SW 1271 (cell line): ENCODE measurements at places on chromosomes 6 and 20.

- DNase-seq = no peak
These were observed 163.9 kb upstream of the TFAP2D start for GRCh38 chr6:50549475-50549874.

- no peak for DNase-seq
These were observed 21.9 kb upstream of the TAF8 start for GRCh38 chr6:42028234-42029061.

DNA sequence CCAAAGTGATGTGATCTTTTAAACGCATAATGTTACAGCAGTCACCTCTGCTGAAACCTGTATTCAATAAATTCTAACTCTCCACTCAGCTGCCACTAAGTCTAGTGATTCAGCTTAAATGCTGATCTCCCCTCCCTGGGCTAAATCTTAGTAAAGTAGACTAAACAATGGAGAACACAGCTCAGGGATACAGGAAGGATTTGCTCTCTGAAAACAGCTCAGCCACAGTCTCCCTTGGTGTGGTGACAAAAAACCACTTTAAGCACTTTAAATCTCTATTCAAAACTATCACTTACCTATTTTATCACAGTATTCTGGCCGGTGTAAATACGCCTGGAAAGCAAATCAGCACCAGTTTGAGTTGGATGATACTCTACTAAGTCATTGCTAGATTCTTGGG, 130.6 kb downstream of the RFX6 start:
- no peak for DNase-seq

DNA sequence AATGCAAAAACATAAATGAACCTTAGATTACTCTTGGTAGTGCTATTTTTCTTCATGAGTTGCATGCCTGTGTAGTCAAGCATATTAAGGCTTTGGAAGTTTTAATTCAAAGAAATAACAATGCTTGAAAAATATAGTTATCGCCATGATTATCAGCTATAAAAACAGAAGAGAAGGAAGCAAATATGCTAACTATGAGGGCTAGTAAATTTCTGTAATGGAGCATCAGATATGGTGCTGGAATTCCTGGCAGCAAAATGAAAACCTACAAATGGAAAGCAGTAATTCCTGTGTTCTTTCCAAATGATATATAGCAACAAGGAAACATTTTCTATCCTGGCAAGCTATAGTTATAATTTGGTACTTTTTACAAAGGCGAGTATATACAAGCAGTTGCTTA, 29.7 kb downstream of the DOP1A start:
- DNase-seq = no peak

- no peak for DNase-seq
These were observed 196.5 kb upstream of the THBS2 start for GRCh38 chr6:169450097-169450496.

DNA sequence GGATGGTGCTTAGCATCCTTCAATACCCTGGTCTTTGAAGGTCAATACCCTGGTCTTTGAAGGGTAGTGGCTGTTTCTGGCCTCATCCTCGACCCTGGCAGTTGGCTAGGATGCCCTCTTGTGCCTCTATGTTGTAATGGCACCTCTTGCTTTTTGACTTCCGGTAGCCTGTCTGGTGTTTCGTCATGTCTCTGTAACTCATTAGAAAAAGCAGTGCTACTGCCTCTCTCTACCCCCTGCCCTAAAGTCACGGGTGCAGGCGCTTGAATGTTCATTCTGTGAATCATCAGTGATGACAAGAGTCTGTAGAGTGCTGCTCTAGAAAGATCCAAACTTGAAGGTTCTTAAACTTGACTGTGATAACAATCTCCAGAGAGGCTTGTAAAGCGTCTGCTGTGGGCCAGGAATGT, 28.3 kb downstream of the RSPO4 start:
- DNase-seq = no peak

- no peak for DNase-seq
These were observed 230.2 kb upstream of the PLN start for GRCh38 chr6:118317581-118318563.

- no peak for DNase-seq
These were observed 37.4 kb upstream of the BCAS1 start for GRCh38 chr20:54107600-54108325.

GRCh38 chr6:71585472-71585871, 296.9 kb downstream of the OGFRL1 start:
- DNase-seq = no peak

DNA sequence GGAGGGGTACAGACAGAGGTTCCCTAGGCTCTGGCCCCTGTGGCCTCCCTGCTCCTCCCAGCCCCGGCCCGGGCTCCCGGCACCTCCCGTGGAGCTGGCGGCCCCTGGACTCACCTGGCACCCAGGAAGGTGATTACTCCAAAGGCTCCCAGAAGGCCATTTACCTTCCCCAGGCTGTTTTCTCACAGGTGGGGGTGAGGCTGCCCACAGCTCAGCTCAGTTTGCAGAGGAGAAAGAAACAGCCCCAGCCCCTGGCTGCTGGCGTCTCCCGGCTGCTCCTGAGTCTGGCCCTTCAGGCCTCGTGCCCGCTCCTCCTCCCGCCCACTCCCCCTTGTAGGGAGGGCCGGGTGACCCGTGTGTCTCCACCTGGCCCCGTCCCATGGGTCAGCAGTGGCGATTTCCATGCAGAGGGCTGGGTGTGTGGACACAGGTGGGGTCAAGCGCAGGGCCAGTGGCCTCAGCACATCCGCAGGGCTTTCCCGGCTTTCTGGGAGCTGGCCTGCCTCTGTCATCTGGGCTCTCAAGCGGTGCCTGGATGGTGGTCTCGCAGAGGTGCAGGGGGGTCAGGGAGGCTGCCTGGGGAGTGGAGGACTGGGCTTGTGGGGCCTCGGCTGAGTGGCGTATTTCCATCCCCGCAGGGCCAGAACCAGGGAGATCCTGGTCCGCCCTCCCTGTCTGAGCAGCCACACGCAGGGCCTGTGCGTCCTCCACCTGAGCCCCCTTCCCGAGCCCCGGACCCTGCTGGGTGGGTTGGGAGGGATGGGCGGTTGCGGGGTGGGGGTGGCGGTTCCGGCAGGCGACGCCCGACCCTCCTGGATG, 20.2 kb upstream of the GATA5 start:
- DNase-seq = no peak

GRCh38 chr6:53702316-53702715, 36.8 kb upstream of the KLHL31 start:
- DNase-seq = no peak

GRCh38 chr20:33667245-33667675, 517 bp downstream of the ACTL10 start:
- DNase-seq = no peak

GRCh38 chr6:38775870-38776269, 60.8 kb downstream of the DNAH8 start:
- DNase-seq = no peak

DNA sequence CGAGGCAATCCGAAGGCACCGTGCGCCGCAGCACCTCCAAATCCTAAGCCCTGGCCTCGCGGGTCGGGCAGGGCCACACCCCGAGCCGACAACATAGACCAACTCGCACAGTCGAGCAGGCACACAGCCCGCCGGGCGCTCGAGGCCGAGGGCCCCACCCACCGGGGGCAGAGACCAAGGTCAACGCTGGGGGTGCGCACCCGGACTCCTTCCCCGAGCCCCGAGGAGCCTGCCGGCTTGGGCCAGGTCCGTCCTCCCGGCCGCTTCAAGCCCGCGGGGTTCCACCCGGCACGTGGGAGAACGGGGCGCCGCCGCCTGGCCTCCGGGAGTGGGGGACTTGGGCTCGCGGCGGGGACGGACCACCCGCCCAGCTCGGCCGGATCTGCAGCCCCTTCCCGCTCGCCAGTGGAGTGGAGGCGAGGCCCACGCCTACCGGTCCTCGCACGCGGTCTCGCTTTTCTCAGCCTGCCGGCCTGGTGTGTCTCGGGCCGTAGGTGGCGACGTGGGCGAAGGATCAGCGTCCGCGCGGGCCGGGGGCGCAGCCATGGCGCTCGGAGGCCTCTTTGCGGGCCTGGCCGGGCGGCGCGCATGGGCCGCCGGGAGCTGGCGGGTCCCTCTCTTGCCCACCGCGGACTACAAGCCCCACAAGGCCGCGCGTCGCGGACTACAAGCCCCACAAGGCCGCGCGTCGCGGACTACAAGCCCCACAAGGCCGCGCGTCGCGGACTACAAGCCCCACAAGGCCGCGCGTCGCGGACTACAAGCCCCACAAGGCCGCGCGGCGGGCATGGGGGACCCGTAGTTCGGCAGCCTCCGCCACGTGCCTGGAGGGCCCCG, at the start of gene UCKL1:
Gene UCKL1, minus strand, starts transcription at position 590 of the 837 bp plus-strand sequence. Its CDS starts 44 bp downstream, at position 546.
- peak; percentile 86 for DNase-seq

DNA sequence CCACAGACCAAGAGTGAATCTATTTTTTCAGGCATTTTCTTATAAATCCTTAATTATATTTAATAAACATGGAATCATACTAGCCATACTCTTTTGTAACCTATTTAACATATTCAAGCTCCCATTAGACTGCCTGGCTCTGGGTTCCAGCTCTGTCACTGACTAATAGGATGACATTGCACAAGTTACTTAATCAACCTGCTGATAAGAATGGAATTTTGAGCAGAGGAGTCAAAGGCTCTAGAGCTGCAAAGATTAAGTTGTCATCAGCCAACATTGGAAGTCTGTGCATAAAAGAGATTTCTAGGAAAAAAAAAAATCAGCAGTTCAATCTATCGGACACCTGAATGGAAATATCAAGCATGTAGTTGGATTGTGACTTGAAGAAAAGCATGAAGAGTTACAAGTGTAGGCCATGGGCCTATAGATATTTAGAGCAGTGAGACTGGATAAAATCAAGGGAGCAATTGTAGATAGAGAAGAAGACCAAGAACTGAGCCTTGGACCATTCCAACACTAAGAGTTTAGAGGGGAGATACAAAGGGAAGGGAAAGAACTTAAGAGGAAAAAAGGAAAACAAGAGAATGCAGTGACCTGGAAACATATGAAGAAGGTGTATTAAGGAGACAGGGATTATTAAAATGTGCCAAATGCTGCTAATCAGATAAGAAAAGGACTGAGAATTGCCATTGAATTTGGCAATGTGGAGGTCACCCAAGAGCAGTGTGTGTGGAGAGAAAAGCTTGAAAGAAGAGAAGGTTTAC, 11.0 kb upstream of the HINT3 start:
- DNase-seq = no peak

- peak; percentile 21 for DNase-seq
These were observed 93.8 kb upstream of the LY86 start for GRCh38 chr6:6494677-6495076.

GRCh38 chr6:115796829-115797228, 263.9 kb downstream of the FRK start:
- no peak for DNase-seq

DNA sequence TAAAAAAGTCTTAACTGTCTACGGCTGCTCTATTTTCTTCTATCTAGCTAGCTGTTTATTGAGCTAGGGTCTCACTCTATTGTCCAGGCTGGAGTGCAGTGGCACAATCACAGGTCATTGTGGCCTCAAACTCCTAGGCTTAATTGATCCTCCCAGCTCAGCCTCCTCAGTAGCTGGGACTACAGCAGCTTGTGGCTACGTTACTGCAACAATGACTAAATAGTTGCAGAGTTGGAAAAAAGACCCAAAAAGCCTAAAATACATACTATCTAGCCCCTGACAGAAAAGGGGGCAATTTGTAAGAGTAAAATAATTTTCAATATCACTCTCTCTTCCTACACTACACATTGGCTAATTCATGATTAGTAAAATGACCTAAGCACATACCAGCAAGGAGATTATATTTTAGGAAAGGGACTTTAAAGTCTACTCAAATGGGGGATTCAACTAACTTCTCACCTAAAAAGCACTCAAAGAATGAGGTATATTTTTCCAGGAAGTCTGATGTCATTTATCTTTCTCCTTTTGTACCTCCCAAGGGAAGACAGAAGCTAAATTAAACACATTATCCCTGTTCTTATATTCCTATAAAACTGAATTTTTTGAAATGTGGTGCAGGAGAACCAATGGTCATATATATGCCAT, 82.8 kb downstream of the ZMYND8 start:
- DNase-seq = peak; percentile 27

DNA sequence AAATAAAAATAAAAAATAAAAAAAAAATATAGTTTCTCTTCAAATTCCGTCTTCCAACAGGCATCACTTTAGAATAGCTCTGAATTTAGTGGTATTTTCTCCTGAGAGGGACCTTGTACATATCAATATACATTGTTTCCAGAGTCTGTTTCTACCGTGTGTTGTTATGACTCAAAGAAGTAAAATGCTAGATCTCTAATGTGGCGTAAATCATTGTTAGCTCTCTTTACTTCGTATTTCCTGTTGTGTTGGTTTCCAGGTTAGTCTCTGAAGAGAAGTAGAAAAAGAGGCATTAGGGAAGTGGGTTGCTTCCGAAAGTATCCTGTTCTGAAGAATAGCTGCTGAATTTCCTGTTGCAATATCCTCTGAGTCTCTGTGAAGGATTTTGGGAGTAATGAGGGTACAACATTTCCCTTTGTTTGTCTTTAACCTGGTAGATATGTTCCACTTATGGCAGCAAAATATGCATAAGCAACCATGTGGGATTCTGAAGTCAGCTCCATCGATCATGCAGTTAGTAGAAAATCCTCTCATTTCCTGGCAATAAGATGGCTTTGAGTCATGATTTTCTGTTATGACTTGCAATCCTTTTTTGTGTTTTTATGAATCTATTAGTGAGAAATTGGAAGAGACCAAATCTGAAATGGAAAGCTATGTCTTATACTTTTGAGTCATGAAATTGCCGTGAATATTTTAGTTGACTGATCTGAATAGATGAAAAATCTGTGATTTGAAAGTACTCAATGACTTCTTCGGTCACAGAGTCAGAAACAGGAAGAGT, 42.0 kb upstream of the MCHR2 start:
- DNase-seq = no peak

GRCh38 chr20:44414346-44414714, 58.8 kb downstream of the HNF4A start:
- no peak for DNase-seq

DNA sequence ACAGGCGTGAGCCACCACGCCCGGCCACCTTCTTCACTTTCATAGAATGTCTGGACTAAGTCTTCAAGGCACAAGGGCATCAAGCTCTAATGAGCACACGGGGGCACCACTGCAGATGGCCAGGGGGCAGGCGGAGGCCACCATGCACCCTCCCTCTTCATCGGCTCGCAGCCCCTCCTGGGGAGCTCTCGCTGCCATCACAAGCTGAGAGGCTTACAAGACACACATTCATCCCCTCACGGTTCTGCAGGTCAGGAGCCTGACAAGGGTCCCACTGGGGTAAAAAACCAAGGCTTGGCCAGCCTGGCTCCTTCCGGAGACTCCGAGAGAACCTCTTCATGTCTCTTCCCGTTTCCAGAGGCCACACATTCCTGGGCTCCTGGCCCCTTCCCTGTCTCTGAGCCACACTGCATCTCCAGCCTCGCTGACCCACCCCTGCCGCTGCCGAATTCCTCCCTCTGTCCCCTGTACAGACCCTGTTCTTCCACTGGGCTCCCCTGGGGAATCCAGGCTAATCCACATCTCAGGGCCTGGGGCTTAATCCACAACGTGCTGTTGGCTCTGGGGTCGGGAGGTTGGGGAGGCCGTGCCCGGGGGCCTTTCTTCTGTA, 19.8 kb downstream of the DLL1 start:
- no peak for DNase-seq

DNA sequence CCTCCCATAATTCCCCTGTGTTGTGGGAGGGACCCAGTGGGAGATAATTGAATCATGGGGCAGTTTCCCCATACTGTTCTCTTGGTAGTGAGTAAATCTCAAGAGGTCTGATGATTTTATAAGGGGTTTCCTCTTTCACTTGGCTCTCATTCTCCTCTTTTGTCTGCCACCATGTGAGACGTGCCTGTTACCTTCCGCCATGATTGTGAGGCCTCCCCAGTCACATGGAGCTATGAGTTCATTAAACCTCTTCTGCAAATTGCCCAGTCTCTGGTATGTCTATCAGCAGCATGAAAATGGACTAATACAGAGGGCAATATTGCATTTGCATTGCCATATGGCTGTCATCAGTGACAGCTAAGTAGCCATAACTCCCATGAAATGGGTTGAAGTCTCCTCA, 63.2 kb downstream of the ZNF217 start:
- DNase-seq = no peak

GRCh38 chr6:129605967-129606366, 104.0 kb downstream of the ARHGAP18 start:
- DNase-seq = no peak
